ENCODE measurements at places on chromosomes 7 and 10. TPM values are rescaled to one million over a fixed set of nuclear protein-coding genes. Genes with fewer than 3 reads are reported as not detected.

DNA sequence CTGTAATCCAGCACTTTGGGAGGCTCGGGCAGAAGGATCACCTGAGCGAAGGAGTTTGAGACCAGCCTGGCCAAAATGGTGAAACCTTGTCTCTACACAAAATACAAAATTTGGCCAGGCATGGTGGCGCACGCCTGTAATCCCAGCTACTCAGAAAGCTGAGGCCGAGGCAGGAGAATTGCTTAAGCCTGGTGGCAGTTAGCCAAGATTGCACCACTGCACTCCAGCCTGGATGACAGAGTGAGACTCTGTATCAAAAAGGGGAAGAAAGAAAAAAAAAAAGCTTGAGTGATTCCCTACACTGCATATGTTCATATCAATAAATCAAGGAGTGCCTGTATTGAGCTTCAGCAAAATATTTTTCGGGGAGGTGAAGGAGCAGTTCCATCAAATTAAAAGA is 45.8 kb upstream of the SRRM3 start:
- H3K27ac ChIP-seq, result no peak overlapping the region
- peaks cover 2% of the 10 kb centered on the region for H3K4me1 ChIP-seq
- H3K4me3 ChIP-seq, result no peak overlapping the region
- H3K36me3 ChIP-seq, result no peaks in the 10 kb centered on the region

DNA sequence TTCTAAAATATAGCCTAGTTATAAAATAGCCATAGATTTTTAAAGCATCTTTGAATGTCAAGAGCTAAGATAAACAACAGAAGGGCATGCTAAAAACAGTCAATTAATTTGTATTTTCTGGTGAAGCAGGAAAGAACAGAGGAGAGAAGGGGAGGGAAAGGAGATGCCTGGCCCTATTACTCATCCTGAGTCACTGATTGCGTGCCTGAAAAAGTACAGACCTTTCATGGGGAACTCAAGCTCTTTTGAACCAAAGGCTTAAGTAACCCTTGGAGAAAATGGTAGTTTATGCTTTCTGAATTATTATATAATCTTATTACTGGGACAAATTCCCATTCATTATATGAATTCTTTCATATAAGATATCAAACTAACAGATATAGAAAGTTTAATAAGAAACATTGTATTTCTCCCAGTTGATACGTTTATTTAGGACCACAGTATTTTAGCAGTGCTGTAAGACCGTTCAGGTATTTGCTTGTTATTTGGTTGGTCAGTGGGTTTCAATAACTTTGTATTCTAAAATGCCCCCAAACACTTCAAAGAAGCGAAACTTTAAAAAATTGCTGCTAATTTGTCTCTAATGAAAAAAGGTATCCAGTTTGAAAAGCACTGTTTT is 151.3 kb downstream of the HGF start:
- H3K27me3 ChIP-seq, result no peaks in the 10 kb centered on the region
- H3K27ac ChIP-seq, result peak overlapping the region; percentile 83
- H3K4me1 ChIP-seq, result peaks cover 25% of the 10 kb centered on the region
- no peak overlapping the region for H3K4me3 ChIP-seq
- peak; percentile 95 for DNase-seq

GRCh38 chr10:131961777-131962662 is 19.7 kb downstream of the BNIP3 start:
- no peak overlapping the region for H3K27ac ChIP-seq
- no peaks in the 10 kb centered on the region for H3K4me1 ChIP-seq
- no peak for DNase-seq
- peaks cover 7% of the 10 kb centered on the region for H3K36me3 ChIP-seq

DNA sequence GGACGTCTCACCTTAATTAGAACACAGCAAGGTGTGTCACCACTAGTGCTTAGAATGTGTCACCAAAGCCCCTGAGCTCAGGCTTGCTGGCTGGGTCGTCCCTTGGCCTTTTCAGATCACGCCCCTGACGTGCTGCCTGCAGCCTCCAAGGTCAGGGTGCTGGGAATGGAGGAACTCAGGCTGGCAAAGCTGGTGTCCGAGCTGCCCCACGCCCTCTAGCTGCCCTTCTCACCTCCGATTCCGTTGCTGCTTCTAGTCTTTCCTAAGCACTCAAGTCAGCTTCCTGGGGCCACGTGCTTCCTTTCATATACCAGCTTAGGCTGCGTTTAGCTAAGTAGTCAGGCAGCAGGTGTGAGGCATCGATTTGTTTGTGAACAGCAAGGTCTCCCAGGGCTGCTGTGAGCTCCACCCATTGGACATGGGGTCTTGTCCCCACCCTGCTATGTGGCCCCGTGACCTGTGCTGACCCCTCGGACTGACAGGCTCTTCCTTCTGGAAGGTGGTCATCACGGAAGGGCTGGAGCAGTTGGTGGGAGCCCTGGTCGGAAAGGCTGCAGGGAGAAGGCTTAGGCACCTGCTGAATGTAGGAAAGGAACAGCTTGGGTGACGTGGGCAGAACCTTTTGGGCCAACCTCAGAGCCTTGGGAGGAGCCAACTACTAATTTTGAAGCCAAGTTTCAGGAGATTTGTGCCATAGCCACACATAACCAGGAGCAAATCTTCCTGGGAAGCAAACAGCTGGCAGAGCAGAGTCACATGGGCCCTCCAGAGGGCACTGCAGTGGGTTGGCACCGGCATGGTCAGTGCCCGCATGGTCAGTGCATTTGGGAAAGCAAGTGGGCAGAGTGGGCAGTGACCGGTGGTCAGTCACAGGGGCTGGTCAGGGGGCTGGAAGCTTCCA is 28.8 kb downstream of the VIPR2 start:
- no peak for DNase-seq
- no peaks in the 10 kb centered on the region for H3K36me3 ChIP-seq
- H3K27ac ChIP-seq, result no peak overlapping the region
- H3K4me3 ChIP-seq, result no peak overlapping the region
- H3K27me3 ChIP-seq, result peaks cover 2% of the 10 kb centered on the region
- no peaks in the 10 kb centered on the region for H3K4me1 ChIP-seq

GRCh38 chr10:51147644-51148399 is 73.5 kb downstream of the PRKG1 start:
- no peak overlapping the region for H3K27ac ChIP-seq
- no peaks in the 10 kb centered on the region for H3K4me1 ChIP-seq
- H3K27me3 ChIP-seq, result no peaks in the 10 kb centered on the region
- no peak for DNase-seq
- no peaks in the 10 kb centered on the region for H3K36me3 ChIP-seq

DNA sequence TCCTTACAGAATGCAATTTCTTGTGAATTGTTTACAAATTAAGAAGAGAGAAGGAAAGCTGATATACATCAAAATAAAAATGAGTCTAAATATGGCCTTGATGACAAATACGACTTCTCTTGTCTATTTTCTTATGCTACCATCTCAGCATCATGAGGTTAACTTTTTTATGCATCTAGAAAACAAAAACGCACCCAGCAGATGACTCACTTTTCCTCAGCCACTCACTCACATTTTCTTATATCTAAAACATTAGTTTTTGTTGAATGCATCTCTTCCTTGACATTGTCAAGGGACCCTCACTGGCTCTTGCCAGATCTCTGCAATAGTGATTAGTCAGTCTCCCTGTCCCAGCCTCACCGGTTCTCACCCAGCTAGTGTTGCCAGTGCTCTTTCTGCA is 256.4 kb upstream of the SLC26A5 start:
- no peak overlapping the region for H3K4me3 ChIP-seq
- H3K27me3 ChIP-seq, result no peaks in the 10 kb centered on the region
- H3K4me1 ChIP-seq, result no peaks in the 10 kb centered on the region

DNA sequence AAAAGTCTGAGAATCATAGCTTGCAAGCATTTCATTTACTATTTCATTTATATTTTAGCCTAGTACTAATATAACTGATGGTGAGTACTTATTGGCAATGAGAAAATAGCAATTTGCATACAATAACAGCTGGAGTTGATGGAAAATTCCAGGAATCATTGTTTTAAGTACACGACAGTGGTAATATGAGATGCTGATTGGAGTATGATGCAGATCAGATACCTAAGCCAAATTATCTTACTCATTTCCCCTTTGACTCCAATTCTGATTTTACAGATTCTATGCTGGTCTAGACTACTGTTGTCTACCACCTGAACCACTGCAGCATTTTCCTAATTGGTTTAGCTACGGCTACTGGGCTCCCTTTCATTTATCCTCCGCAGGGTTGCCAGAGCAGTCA is 36.7 kb downstream of the GNG11 start:
- no peaks in the 10 kb centered on the region for H3K27me3 ChIP-seq
- no peak overlapping the region for H3K4me3 ChIP-seq
- H3K4me1 ChIP-seq, result peaks cover 3% of the 10 kb centered on the region
- H3K27ac ChIP-seq, result no peak overlapping the region
- DNase-seq, result peak; percentile 73
- H3K36me3 ChIP-seq, result no peaks in the 10 kb centered on the region

GRCh38 chr7:99371376-99371920 is 3.1 kb upstream of the ARPC1B start:
- no peaks in the 10 kb centered on the region for H3K27me3 ChIP-seq
- H3K4me3 ChIP-seq, result no peak overlapping the region
- no peak overlapping the region for H3K27ac ChIP-seq
- DNase-seq, result no peak

DNA sequence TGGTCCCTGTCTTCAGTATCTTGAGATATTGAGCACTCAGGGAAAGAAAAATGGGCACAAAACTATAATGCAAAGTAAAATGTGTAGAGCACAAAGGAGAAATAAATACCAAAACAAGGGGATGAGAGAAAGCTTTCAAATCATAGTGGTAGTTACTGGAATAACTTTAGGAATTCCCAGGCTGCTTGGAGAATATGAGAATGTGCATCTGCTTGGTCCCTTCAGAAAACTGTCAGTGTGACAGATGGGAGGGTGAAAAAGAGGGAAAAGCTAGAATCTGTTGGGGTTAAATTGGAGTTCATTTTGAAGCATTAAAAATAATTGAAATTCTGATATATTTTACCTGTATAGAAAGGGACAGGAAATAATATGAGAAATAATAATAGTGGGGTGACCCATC is 15.3 kb downstream of the ST7 start:
- H3K27me3 ChIP-seq, result no peaks in the 10 kb centered on the region
- DNase-seq, result no peak
- no peak overlapping the region for H3K27ac ChIP-seq
- H3K4me3 ChIP-seq, result no peak overlapping the region
- no peaks in the 10 kb centered on the region for H3K4me1 ChIP-seq
- no peaks in the 10 kb centered on the region for H3K36me3 ChIP-seq

DNA sequence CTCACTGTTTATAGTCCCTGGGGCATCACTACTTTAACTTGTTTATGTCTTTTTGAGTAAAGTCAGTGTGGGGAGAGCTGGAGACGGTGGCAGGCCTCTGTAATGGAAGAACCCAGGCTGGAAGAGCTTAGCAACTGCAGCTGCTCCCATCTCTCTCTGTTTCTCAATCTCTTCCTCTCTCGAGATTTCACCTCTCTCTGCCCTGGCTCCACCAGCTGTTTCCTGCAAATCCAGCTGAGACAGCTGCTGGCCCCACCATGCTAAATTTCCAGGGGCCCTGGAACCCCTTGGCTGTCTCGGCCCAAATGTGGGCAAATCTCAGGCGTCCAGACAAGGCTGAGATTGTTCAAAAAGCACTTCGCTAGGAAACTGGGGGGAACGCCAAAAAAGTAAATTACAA is 25.8 kb upstream of the SLF2 start:
- H3K27me3 ChIP-seq, result no peaks in the 10 kb centered on the region
- peaks cover 36% of the 10 kb centered on the region for H3K4me1 ChIP-seq

GRCh38 chr7:158494643-158495042 is 93.0 kb downstream of the PTPRN2 start:
- H3K4me1 ChIP-seq, result no peaks in the 10 kb centered on the region
- H3K27ac ChIP-seq, result no peak overlapping the region
- H3K27me3 ChIP-seq, result no peaks in the 10 kb centered on the region
- no peak for DNase-seq

Gene TMEM225B
- total RNA-seq, result 0.43 TPM

Gene LLCFC1
- total RNA-seq, result not detected

Gene BMPER
- 4.4 TPM for total RNA-seq

Gene SPDYE6
- not detected for total RNA-seq

Gene CHST3
- total RNA-seq, result 42.9 TPM

Gene RSPH10B2
- 0.29 TPM for total RNA-seq

Gene BTBD16
- total RNA-seq, result not detected

Gene UBE2H
- total RNA-seq, result 194 TPM

Data from astrocyte (in vitro differentiated cells and primary cell).